Activated T-cell treated with anti-CD3 and anti-CD28 coated beads for 24 hours (primary cell): ENCODE measurements at places on chromosomes 5 and 9.

- DNase-seq, result no peak
Observed at GRCh38 chr5:41509399-41510175, 814 bp downstream of the PLCXD3 start.

DNA sequence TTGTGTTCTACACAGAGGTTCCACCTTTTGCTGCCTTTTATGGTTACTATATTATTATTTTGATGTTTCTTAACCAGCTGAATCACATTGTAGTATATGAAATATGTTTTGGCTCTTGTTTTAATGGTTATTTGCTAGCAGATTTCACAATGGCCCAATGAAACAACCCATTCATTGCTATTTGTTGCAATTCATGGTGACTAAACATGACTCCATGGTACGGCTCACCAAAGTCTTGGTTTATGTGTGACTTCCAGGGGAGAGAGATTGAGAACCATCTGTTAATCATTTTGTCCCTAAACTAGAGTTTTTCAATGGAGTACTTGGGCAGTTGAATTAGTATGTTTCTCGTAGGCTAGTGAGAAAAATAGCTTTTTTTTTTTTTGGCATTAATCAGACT is 108.4 kb downstream of the GHR start:
- no peak for DNase-seq

- no peak for DNase-seq
Observed at GRCh38 chr9:134432471-134432870, 106.2 kb downstream of the RXRA start.

GRCh38 chr5:107058235-107058634 is 612.5 kb downstream of the EFNA5 start:
- no peak for DNase-seq

DNA sequence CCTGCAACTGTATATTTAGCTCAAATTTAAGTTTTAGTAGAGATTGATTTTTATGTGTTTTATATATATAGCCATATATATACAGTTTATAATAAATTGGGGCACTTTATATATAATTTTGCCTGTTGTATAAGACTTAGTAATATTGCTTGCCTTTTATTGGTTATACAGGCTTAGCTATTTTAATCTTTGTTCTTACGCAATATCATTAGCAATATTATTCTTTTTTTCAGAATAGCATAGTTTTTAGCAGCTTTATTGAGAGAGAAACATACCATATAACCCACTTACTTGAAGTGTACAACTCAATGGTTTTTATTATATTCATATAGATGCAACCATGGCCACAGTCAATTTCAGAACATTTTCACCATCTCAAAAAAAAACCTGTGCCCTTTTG is 28.0 kb downstream of the CDO1 start:
- no peak for DNase-seq

GRCh38 chr5:115295777-115296123 is 704 bp downstream of the CCDC112 start:
- DNase-seq, result no peak

DNA sequence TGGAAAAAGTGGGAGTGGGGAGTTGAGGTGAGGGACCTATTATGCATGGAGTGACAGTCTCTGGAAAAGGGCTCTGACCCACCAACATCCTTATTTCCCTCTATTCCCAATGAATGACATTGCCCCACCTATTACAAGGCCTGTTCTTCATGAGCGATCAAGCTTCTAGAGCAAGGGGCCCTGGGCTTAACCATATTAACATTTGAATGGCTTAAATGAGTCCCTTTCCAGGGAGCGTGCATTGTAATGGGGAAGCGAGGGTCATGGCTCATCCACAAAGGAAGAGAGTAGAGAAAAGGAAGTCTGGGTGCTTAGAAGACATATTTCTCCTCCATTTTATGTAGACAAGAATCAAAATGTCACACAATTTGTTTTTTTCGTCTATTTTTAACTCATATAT is 255.5 kb downstream of the CAAP1 start:
- DNase-seq, result no peak

GRCh38 chr9:135864447-135865049 is 42.8 kb downstream of the CAMSAP1 start:
- peak; percentile 71 for DNase-seq

DNA sequence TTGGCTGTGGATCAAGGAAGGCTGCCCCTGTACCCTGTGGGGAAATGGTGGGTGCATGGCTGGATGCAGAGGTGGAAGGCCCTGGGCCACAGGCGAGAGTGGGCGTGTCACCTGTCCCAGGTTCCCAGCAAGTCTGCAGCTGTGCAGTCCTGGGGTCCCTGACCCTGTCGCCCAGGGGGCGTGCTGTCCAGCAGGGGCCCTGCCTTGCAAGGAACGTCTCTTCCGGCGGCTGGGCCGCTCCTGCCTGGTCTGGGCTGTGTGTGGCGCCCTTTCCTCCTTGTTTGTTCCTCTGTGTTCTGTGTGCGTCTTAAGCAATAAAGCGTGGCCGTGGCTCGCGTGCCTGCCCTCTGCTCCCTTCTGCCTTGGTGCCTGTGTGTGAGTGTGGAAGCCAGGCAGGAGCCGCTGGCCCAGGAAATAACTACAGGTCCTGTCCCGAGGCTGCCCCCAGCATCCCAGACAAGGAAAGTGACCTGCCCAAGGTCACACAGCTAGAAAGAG is 8.4 kb downstream of the SLC2A6 start:
- no peak for DNase-seq

DNA sequence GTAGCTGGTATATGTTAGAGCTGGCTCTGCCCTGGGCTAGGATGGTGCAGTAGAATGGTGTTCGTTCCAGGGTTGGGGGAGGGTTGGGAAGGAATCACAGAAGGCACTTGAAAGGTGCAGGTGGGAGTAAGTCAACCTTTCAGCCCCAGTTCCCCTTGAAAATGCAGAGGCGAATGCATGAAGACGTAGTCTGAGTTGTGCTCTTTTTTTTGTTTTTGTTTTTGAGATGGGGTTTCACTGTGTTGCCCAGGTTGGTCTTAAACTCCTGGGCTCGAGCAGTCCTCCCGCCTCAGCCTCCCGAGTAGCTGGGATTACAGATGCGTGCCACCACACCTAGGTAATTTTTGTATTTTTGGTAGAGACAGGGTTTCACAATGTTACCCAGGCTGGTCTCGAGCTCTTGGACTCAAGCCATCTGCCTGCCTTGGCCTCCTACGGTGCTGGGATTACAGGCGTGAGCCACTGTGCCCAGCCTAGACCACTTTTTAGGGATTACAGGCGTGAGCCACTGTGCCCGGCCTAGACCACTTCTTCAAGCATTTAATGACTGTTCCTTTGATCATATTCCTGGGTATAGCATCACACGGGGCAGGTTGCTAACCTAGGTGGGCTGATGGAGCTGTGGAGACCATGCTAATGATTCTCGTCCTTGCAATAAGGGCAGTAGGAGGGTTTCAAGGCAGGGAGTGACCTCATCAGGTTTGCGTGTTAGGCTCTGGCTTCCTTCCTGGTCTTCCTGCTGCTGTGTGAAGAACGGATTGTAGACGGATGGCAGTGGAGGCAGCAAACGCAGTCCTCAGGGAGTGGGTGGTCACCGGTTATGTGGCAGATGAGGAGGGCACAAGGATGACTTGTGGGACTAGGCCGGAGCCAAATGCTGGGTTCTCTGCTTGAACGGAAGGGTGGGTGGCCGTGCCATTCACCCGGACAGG is 13.7 kb downstream of the EHMT1 start:
- DNase-seq, result no peak

DNA sequence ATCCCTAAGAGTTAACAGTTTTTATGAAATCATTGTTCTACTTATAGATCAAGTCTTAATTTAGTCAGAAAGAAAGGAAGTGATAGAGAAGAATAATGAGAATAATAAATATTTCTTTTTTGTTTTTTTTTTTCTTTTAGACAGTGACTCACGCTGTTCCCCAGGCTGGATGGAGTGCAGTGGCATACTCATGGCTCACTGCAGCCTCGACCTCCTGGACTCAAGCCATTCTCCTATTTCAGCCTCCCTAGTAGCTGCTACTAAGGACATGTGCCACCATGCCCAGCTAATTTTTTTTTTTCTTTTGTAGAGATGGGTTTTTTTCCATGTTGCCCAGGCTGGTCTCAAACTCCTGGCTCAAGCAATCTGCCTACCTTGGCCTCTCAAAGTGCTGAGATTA is 11.0 kb downstream of the IFNA21 start:
- no peak for DNase-seq

GRCh38 chr5:112533362-112533761 is 114.3 kb upstream of the EPB41L4A start:
- no peak for DNase-seq

- peak; percentile 48 for DNase-seq
Observed at GRCh38 chr9:97853844-97854695, 1.0 kb downstream of the FOXE1 start.

DNA sequence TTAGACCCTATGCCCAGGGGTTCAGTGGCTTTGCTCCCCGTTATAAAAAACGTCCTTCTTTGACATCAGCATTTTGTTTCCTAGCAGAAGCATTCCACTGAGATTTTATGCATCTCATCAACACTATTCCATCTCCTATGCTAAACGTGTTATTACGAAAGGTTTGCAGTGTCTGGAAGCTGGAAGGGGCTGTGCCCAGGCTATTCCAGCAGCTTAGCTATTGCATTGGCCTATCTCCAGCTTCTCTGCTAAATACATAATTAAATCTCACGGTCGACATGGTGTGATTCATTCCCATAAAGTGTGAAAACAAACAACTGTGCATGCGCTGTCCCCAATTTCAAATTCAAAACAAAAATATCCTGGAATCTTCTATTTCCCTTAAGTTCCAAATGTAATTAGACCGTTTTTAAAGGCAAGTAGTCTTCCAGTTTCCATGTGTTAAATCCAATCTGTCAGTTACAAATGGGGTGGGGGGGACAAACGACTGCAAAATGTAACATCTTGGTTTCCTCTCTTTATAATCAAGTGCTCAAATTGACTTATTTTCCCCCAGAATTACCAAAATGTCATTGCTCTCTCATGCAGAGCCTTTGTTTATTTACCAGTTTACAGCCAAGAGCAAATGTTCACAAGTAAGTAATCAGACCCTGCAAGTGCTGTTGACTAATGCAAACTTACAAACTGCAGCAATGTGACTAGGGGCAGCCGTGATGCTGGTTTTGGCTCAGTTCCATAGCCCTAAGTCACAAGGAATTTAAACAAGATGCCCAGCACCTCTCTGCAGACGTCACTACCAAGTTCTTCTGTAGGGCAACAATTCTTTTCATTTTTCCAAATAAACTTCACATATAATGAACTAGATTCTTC is 212.3 kb upstream of the RORB start:
- no peak for DNase-seq

DNA sequence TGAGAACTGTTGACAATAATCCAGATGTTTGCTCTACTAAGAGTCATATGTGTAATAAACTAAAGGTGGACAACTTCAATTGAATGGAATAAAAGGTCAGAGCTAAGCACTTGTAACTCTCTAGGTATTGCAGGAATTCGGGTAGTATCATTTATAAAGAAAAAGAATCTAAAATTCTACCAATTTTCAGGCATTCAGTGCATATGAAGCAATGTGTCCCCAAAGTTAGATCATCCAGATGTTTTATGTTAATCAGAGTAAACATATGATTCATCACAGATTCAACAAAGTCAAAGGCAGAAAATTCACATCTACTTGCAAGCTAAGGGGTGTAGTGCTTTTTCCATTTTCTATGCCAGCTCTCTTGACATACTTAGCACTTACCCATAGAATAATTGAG is 477.1 kb downstream of the PDE4D start:
- DNase-seq, result no peak

- no peak for DNase-seq
Observed at GRCh38 chr5:133410335-133410828, 202.0 kb downstream of the FSTL4 start.

- no peak for DNase-seq
Observed at GRCh38 chr9:116837018-116837989, 150.2 kb downstream of the TRIM32 start.

- no peak for DNase-seq
Observed at GRCh38 chr5:78727786-78728761, 79.5 kb upstream of the LHFPL2 start.

DNA sequence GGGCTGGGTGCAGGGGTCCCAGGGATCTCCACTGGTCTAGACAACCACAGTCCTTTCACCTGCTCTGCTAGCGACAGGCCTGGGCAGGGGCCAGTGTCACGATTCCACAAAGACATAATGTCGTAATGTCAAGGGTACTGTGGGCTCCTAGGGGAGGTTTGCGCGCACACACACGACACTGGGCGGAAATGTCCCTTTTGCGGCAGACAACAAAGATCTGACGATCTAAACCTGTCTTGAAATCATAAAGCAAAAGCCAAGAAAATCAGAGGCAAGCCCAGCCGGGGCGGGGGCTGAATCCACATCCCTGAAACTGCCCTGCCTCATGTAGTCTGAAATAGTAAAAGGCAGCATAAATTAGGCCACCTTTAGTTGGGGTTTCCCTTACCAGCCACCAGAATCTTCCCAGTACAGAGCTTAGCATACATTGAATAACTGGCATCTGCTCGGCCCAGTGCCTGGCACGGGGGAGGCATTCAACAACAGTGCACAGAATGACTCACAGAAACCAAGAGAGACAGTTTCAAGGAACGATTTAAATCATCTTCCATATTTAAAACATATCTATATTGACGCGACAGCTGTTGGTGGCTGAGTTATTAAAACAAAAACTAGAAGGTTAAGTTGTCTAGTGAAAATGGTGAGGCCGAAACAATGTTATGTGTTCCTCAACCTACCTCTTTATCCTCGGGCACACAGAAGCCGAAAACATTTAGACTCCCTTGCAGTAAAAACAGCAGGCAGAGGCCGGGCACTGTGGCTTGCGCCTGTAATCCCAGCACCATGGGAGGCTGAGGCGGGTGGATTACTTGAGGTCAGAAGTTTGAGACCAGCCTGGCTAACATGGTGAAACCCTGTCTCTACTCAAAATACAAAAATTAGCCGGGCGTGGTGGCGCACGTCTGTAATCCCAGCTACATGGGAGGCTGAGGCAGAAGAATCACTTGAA is 151.0 kb downstream of the MYO10 start:
- DNase-seq, result peak; percentile 43

DNA sequence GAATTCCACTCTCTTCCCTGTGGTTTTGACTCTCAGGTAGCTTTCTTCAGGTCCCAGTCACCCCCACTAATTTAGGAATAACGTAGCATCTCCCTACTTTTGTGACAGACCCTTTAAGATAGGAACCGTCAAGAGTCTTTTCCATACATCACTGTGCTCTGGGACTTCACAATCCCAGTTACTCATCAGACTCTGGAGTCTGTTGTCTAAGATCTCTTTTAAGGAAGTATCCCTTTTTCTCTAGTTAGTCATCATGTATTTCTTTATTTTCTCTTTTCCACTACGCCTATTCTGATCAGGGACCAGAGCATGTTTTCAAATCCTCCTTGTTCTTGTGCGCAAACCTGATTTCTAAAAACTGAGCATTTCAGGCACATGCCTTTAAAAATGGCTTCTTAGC is 143.0 kb downstream of the GOLPH3 start:
- no peak for DNase-seq

- DNase-seq, result peak; percentile 45
Observed at GRCh38 chr9:78030553-78031443, 813 bp downstream of the GNAQ start.

- DNase-seq, result no peak
Observed at GRCh38 chr5:14267991-14268708, 125.0 kb downstream of the TRIO start.
